Activated T-cell treated with anti-CD3 and anti-CD28 coated beads for 1 hour (primary cell): ENCODE measurements at places on chromosomes 13 and 19.

DNA sequence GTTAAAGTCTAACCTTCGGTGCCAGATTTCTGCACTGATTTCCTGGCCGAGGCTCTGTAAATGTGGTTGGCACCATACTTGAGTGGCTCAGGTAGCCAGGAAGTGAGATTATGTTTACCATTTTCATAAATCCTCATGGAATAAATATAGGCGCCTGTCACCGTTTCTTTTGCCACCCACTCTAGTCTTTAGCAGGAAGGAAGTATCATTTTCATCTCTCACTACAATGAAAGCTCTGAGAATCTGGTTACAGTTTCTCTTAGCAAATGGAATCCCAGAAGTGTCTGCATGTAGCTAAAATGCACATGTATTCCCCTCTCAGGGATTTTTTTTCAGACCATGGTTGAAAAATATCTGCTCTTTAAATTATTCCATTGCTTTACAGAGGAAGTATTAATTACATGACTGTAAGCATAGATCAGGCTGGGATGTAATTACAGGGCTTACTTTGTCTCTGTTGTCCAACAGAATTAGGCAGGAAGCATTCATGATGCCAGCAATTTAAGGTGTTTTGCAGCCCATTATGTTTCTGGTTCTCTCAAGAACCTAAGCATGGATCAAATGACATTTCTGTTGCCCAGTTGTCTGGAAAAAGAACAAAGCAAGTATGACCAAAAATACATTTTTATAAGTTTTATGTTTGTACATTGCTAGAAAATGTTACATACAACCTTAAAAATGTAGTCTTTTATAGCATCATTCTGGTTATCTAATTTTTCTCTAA is 221.7 kb upstream of the SPRY2 start:
- no peak for DNase-seq

DNA sequence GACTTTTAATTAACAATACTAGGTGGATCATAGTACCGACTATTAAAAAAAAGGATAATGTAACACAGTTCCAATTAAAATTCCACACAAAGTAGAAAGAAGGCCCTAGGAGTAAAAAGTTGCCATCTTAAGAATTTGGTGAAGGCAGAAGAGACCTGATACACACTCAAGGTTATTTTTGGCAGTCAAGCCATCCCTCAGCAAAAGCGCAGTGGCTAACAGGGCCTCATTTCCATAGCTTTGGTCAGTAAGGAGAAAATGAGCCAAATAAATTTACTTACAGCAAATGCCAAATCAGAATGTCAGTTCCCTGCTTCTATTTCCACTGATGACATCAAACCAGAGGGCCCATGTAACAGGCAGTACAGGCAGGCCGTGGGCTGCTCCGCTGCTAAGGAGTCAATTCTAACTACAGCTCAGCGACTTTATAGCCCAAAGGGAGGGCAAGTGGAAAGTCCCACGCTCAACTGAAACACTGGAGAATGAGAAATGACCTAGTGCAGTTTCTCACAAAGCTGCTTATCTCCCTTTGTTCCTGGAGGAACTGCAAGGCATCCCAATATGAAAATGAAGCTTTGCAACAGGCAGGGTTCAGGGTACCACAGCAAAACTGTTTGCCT is 6.3 kb downstream of the ARGLU1 start:
- DNase-seq, result no peak

GRCh38 chr13:91565296-91565695 is 166.9 kb downstream of the GPC5 start:
- no peak for DNase-seq

GRCh38 chr19:12656899-12657571 is 9.5 kb downstream of the MAN2B1 start:
- no peak for DNase-seq

DNA sequence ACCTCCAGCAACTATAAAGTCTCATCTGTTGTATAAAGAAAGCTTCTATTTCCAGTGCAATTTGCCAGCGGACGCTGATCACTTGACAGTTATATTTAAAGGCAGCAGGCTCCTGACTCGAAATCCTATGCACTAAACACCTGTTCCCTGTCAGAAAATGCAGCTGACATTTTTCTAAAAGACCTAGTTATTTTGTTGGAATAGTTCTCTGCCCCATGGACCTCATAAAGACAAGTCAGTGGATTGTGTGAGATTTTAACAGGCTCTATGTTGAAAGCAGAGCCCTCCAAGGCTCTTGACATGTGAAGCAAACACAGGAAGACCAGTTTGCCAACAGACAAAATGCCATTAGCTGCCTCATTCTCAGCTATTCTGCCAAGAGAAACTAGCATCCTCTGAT is 304.7 kb upstream of the KLF12 start:
- no peak for DNase-seq

DNA sequence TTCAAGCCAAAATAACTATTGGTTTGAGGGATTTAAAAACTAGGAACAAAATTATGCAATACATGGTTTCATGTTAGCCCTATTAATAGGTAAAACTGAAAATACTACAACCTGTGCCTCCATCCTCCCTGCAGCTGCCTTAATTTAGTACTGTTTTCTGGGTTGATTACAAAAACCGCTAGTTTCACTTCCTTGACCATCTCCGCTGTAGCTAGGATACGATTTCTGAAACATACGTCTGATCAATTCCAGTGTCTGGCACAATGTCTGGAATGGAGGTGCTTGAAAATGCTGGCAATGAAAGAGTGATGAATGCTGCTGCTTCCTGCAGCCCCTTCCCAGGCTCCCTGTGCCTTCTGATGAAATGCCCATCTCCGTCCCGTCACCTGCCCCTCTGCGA is 273.5 kb downstream of the SHISA2 start:
- DNase-seq, result no peak

DNA sequence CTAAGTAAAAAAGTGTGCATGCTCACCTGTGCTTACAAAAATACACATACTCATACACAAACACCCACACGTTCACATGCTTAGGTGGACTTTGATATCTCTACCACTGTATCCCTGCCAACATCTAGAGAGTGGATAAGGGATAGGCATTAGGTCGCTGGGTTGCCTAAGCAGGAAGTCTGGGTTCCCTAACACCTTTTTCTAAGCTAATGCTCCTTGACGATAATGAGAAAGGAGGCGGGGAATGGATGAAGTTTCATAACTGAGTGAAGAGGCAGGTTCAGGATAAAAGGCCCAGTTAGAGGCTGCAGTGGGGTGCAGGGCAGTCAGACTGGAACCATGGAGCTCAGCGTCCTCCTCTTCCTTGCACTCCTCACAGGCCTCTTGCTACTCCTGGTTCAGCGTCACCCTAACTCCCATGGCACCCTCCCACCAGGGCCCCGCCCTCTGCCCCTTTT is 41.9 kb upstream of the CYP2A7 start:
- no peak for DNase-seq
